ENCODE measurements at places on chromosomes 7 and 10. TPM values are rescaled to one million over a fixed set of nuclear protein-coding genes. Genes with fewer than 3 reads are reported as not detected.

Gene TMEM26
- total RNA-seq = not detected

Gene AUTS2
- 44.3 TPM for total RNA-seq

Gene ATAD1
- total RNA-seq = 48.6 TPM

Gene ZNF853
- total RNA-seq = 3.4 TPM

Gene DBNL
- 74.4 TPM for total RNA-seq

Gene SAMD9L
- total RNA-seq = 0.26 TPM

Gene GIMAP1
- total RNA-seq = not detected

Gene GAD2
- total RNA-seq = 0.17 TPM

Gene LBX1
- not detected for total RNA-seq

Gene PDAP1
- 157 TPM for total RNA-seq

Gene SPDYE1
- not detected for total RNA-seq

Gene SFXN3
- 16.9 TPM for total RNA-seq

Gene TEX47
- total RNA-seq = not detected

- DNase-seq = no peak
- no peak overlapping the region for H3K27ac ChIP-seq
- peaks cover 5% of the 10 kb centered on the region for H3K4me1 ChIP-seq
- H3K27me3 ChIP-seq = no peaks in the 10 kb centered on the region
- H3K4me3 ChIP-seq = no peak overlapping the region
Measured at GRCh38 chr10:21385996-21386585, 139.4 kb downstream of the SKIDA1 start.

DNA sequence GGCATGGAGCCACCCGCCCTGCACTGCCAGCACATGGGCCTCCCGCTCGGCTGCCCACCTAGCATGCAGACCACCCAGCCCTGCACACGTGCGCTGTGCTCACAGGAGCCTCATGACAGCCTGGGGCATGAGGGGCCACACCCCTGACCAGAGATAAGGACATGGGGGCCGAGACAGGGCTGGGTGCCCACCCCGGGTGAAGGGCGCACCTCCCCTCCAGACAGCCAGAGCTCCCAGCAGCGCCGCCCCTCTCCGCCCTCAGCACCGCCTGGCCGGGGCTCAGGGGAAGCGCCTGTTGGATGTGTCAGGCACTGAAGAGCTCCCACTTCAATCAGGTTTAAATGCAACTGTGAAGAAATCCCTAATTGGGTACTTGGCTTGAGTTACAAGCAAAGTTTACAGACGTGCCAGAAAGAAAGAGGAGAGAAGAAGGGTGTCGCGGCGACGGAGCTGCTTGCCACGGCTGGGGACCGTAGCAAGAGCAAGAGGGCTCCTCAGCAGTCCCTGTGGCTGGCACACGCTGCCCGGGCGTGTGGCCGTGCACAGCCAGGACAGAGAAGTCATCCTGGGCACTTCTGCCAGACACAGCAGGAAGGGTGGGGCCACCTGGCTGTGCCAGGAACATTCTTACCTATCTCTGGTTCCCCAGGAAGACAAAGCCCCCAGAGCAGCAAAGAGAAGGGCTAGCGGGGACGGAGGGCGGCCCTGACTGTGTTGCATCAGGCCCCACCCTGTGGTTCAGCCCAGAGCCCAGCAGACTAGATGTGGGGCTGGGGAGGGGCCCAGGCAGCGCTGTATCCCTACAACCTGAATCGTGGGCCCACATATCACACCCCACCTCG lies 247.4 kb downstream of the ELFN1 start:
- H3K36me3 ChIP-seq = no peaks in the 10 kb centered on the region
- no peaks in the 10 kb centered on the region for H3K27me3 ChIP-seq
- no peak overlapping the region for H3K4me3 ChIP-seq
- peak; percentile 77 for DNase-seq
- peak overlapping the region; percentile 50 for H3K27ac ChIP-seq
- peaks cover 25% of the 10 kb centered on the region for H3K4me1 ChIP-seq

DNA sequence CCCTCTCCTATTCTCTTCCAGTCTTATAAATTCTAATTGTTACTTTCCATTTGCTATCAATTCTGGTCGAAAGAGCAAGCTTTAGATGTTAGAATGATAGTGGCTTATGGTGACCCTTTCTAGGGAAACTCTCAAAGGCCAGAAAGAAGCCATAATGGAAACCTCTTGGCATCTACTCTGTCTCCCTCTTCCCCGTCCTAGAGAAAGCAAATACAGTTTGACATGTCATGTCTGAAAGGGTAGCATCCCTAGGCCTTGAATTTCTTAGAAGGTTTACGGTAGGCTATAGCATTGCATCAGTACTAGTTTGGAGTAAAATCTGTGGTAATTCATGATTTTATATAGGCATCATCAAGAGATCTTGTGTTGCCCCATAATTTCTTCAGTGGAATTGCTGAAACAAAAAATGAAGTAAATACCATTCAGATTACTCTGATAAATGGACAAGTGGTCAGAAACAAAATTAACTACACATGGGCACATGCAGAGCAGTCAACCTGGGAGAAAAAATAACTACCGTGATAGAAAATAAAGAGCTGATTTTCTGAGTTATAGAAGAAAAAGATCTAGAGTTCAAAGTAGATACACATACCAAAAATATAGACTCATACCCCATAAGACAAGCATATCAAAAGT lies 4.4 kb downstream of the PRKAR2B start:
- H3K36me3 ChIP-seq = no peaks in the 10 kb centered on the region
- no peaks in the 10 kb centered on the region for H3K27me3 ChIP-seq
- no peak overlapping the region for H3K4me3 ChIP-seq
- no peak overlapping the region for H3K27ac ChIP-seq
- DNase-seq = no peak

GRCh38 chr10:75763652-75764051 lies 332.2 kb downstream of the LRMDA start:
- no peaks in the 10 kb centered on the region for H3K4me1 ChIP-seq
- H3K36me3 ChIP-seq = no peaks in the 10 kb centered on the region
- no peak overlapping the region for H3K27ac ChIP-seq
- peaks cover 7% of the 10 kb centered on the region for H3K27me3 ChIP-seq
- no peak for DNase-seq
- H3K4me3 ChIP-seq = no peak overlapping the region

DNA sequence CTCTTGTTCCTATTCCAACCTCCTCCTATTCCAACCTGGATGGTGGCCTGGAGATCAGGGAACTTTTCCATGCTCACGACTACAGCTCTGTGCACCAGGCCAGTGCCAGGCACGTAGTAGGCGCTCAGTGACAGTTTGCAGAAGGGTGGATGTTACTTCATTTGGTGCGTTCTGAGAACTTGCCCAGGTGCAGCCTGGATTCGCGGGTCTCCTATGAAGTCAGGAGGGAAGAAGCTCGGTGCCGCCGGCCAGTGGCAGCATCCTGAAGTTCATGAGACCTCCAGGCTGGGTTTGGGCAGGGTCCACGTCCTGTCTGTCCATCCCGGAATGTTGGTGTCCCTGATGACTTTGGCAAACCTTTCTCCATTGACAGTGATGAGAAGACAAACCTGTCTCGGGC lies 21.3 kb downstream of the LHPP start:
- no peaks in the 10 kb centered on the region for H3K36me3 ChIP-seq
- H3K27me3 ChIP-seq = no peaks in the 10 kb centered on the region
- peaks cover 7% of the 10 kb centered on the region for H3K4me1 ChIP-seq
- no peak overlapping the region for H3K27ac ChIP-seq

DNA sequence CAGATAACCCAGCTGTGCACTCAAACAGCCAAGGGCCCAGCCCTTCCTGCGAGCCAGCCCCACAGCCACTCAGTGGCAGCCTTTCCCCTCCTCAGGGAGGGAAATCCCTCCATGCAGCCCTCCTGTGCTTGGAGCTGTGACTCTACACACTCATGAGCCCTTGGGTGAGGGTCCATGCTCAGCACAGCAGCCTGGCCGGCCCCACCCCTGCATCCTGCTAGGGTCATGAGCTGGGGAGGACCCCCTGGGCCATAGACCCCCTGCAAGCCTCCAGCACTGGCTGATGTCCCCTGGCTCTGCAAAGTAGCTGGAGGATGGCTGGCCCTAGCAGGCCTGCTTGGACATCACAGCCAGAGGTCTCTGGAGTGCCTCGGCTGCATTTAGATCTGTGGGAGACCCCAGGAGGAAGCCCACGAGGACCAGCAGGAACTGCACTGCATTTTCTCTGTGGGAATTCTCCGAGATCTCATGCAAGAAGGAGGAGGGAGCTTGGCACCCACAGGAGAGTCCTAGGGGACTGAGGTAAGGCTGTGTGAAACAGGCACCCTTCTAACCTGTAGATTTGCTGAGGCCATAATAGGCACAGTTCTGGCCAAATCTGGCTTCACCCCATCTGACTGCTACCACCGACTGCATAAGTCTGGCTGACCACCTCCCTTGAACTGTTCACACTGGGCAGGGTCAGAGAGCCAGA lies 17.4 kb downstream of the TMEM273 start:
- DNase-seq = no peak
- H3K27me3 ChIP-seq = no peaks in the 10 kb centered on the region
- H3K4me3 ChIP-seq = no peak overlapping the region
- no peaks in the 10 kb centered on the region for H3K4me1 ChIP-seq

DNA sequence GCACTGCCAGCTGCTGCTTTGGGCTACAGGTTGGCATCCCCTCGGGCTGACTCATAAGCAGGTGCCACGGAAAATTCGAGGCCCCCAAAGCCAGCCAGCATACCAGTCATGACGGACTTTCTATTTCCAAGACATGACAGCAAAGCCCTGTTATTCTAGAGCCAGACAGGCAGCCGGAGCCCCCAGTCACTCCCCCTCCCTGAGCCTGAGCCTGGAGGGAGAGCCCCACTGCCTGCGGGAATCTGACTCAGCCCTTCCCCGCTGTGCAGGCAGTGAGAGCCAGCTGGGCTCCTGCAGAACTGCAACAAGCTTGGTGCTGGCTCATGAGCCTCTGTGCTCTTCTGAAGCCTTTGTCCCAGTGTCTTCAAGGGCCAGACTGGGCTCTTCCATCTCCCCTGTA lies 15.8 kb downstream of the BTBD16 start:
- H3K27ac ChIP-seq = no peak overlapping the region
- no peak overlapping the region for H3K4me3 ChIP-seq
- no peaks in the 10 kb centered on the region for H3K36me3 ChIP-seq
- H3K27me3 ChIP-seq = no peaks in the 10 kb centered on the region
- DNase-seq = peak; percentile 86
- H3K4me1 ChIP-seq = peaks cover 6% of the 10 kb centered on the region

GRCh38 chr7:143975617-143976016 lies 21.0 kb downstream of the OR2F1 start:
- H3K4me3 ChIP-seq = no peak overlapping the region
- no peaks in the 10 kb centered on the region for H3K27me3 ChIP-seq
- H3K4me1 ChIP-seq = no peaks in the 10 kb centered on the region
- peak; percentile 34 for DNase-seq
- H3K36me3 ChIP-seq = no peaks in the 10 kb centered on the region

DNA sequence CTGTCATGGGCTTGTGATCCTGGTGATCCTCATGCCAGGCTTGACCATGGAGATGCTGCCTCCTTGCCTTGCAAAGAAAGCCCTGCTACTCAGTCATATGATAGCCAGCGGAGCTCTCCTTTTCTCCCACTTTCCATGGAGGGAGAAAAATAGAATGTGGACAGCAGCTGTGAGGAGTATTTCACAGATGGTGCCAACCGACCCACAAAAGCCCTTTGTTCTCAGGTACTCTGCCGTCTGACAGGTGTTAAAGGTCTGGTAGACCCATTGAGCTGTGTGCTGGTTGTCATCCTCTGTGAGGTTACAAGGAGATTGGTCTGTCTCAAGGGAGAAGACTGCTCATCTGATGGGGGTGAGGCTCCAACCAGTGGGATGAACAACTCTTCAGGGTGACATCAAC lies 29.5 kb upstream of the COBL start:
- H3K4me3 ChIP-seq = no peak overlapping the region
- H3K27me3 ChIP-seq = no peaks in the 10 kb centered on the region
- no peaks in the 10 kb centered on the region for H3K36me3 ChIP-seq

- no peaks in the 10 kb centered on the region for H3K4me1 ChIP-seq
- no peak overlapping the region for H3K27ac ChIP-seq
- no peaks in the 10 kb centered on the region for H3K36me3 ChIP-seq
- DNase-seq = no peak
- no peaks in the 10 kb centered on the region for H3K27me3 ChIP-seq
- no peak overlapping the region for H3K4me3 ChIP-seq
Measured at GRCh38 chr10:37760817-37761216, 96.6 kb downstream of the ZNF248 start.

GRCh38 chr10:109456566-109457301 lies 466.6 kb downstream of the XPNPEP1 start:
- peaks cover 6% of the 10 kb centered on the region for H3K4me1 ChIP-seq
- H3K4me3 ChIP-seq = peak overlapping the region; percentile 65
- H3K27ac ChIP-seq = no peak overlapping the region

- H3K4me1 ChIP-seq = no peaks in the 10 kb centered on the region
- DNase-seq = no peak
Measured at GRCh38 chr7:140646931-140647647, 6.5 kb upstream of the DENND2A start.

- H3K27ac ChIP-seq = no peak overlapping the region
- H3K27me3 ChIP-seq = no peaks in the 10 kb centered on the region
- DNase-seq = no peak
- no peak overlapping the region for H3K4me3 ChIP-seq
- H3K4me1 ChIP-seq = peaks cover 11% of the 10 kb centered on the region
Measured at GRCh38 chr10:60675236-60675635, 103.0 kb upstream of the CDK1 start.

- no peak for DNase-seq
- no peaks in the 10 kb centered on the region for H3K27me3 ChIP-seq
- no peak overlapping the region for H3K27ac ChIP-seq
- no peak overlapping the region for H3K4me3 ChIP-seq
- no peaks in the 10 kb centered on the region for H3K4me1 ChIP-seq
Measured at GRCh38 chr10:69481305-69481704, 30.0 kb downstream of the TSPAN15 start.

GRCh38 chr10:24723788-24724380 lies at the start of gene ARHGAP21:
Gene ARHGAP21, minus strand, starts transcription at chr10:24723887. Its CDS starts 1,988 bp downstream, at chr10:24721899.
- peak within 1 kb of the TSS; percentile 83 for H3K27ac ChIP-seq
- peaks cover 11% of the 10 kb centered on the region for H3K4me1 ChIP-seq
- H3K36me3 ChIP-seq = peaks cover 4% of the 10 kb centered on the region
- DNase-seq = peak; percentile 92
- H3K4me3 ChIP-seq = peak within 1 kb of the TSS; percentile 79

GRCh38 chr7:130649004-130649790 lies 19.4 kb downstream of the COPG2 start:
- no peak overlapping the region for H3K4me3 ChIP-seq
- no peak overlapping the region for H3K27ac ChIP-seq
- DNase-seq = no peak
- no peaks in the 10 kb centered on the region for H3K4me1 ChIP-seq

GRCh38 chr7:135858851-135859250 lies 110.2 kb upstream of the FAM180A start:
- no peaks in the 10 kb centered on the region for H3K36me3 ChIP-seq
- no peak for DNase-seq
- H3K4me3 ChIP-seq = no peak overlapping the region
- peaks cover 11% of the 10 kb centered on the region for H3K4me1 ChIP-seq

GRCh38 chr10:178723-179122 lies 43.5 kb downstream of the ZMYND11 start:
- H3K27me3 ChIP-seq = no peaks in the 10 kb centered on the region
- H3K4me3 ChIP-seq = no peak overlapping the region
- no peak for DNase-seq
- H3K4me1 ChIP-seq = no peaks in the 10 kb centered on the region

Data from A673 (cell line).